ENCODE measurements at places on chromosomes 12 and 14. TPM values are rescaled to one million over a fixed set of nuclear protein-coding genes. Genes with fewer than 3 reads are reported as not detected.

Gene SH2B3
- polyA plus RNA-seq = 4.4 TPM

GRCh38 chr12:111413442-111414086 is 7.8 kb downstream of the SH2B3 start:
- no peak for DNase-seq

DNA sequence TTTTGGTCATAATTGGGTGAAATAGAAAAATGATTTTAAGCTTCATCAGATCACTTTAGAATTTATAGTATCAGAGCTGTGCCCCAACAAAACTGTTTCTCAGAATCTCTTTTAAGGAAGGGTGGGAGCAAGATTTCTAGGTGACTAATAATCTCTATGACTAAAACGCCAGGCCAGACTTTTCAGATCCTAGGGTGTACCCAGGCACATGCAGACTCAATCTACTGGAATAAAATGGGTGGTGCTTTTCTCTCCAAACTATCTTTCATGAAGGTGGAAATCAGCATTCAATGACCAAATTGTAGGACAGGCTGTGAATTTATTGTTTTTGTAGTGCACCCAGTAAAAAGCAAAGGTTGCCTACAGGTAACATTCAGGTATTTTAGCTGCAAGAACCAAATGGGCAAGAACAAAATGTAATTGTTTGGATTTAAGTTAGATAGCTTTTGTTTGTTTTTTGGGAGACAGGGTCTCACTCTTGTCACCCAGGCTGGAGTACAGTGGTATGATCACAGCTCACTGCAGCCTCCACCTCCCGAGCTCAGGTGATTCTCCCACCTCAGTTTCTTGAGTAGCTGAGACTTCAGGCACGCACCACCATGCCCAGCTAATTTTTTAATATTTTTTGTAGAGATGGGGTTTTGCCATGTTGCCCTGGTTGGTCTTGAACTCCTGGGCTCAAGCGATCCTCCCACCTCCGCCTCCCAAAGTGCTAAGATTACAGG is 49.5 kb downstream of the PPP2R5C start:
- DNase-seq = no peak

DNA sequence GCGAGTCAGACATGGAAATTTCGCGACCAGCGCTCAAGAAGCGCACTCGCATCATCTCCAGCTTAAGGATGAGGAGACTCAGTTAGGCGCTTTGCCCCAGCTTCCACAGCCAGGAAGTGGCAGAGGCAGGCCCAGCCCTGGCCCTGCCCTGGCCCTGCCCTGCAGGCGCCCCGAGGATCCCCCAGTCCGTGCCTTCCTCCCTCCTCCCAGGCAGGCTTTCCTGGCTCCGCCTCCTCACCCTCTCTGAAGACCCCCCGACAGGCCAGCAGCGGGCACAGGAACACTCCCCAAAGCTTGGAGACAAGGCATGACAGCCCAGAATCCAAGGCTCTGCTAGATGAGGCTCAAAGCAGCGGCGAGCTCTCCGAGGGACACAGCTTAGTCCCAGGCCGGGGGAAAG is 25.1 kb downstream of the UBR7 start:
- DNase-seq = no peak

DNA sequence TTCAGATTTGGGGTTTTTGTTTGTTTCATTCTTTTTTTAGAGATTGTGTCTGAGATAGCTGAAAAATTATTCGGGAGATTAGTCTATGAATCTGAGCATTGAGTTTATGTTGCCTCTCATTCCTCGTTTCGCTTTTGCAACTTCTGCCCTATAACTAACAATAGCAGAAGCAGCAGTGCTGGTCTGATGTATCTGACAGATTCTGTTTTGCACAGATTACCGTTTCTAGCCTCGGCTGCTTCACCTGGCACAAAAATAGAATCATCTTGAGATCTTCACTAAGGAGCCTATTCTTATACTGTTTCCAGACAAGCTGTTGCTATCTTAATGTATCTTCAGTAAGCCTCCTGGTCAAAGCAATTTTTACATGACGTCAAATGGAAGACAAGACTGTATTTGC is 29.2 kb downstream of the KCNJ8 start:
- no peak for DNase-seq
